Tibial nerve (tissue), 4 donors: ENCODE measurements at places on chromosomes 6 and 20. TPM values are rescaled to one million over a fixed set of nuclear protein-coding genes. Genes with fewer than 3 reads are reported as not detected.

TMEM151B gene
- total RNA-seq: not detected

HIVEP2 gene
- total RNA-seq: 23.4 TPM

SIRPD gene
- total RNA-seq: not detected

FAM209A gene
- not detected for total RNA-seq

FOXC1 gene
- total RNA-seq: 53.5 TPM
